ENCODE measurements at places on chromosomes 1 and 21.

DNA sequence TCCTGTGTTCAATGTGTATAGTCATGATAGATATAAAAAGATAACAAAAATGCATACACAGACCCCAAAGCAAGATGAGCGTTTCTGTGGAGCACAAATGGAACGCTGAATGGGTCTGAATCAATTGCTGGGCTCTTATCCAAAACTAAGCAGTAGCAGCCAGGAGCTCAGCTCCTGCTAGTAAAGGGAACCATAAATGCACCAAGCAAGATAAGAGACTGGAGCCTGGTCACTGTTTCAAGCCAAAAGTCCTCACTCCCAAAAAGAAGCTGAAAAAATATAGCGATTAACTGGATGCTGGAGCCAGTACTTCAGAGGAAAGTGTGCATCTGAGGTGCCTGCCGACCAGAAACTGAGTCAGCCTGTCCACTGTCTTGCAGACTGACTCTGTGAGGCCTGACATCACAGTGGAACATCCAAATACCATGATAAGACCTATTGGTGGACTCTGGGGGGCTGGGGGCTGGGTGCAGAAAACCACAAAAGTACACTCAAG, 68.9 kb downstream of the LRRC8C start:
- no peak for DNase-seq

GRCh38 chr1:37150986-37151385, 116.7 kb upstream of the GRIK3 start:
- DNase-seq: no peak

GRCh38 chr1:94248956-94249688, 11.7 kb upstream of the ARHGAP29 start:
- DNase-seq: no peak

- no peak for DNase-seq
Observed at GRCh38 chr21:32844653-32845436, 73.3 kb upstream of the PAXBP1 start.

DNA sequence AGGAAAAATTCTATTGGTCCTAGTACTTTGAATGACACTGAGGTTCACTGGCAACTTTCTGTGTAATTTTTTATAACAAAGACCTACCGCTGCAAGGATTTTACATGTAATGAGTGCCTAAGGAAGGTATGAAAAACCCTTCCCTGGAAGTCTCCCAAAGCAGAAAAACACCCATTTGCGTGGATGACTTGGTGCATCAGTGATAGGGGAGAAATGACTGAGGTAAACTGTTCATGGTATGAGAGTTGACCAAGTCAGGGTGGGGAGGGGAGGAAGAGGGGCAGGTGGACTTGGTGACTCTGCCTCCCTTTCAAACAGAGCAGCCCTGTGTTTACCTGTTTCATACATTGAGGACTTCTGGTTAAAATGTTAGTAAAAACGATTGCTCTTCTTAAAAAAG, 78.8 kb upstream of the IPO9 start:
- DNase-seq: peak; percentile 21

Data from hematopoietic multipotent progenitor cell (in vitro differentiated cells).